ENCODE measurements at places on chromosomes 5 and 9.
A peak's percentile ranks its signal among the peaks of the same experiment; 100 is the strongest.

GRCh38 chr5:43195670-43196265 is 3.7 kb downstream of the NIM1K start:
- DNase-seq, result no peak

DNA sequence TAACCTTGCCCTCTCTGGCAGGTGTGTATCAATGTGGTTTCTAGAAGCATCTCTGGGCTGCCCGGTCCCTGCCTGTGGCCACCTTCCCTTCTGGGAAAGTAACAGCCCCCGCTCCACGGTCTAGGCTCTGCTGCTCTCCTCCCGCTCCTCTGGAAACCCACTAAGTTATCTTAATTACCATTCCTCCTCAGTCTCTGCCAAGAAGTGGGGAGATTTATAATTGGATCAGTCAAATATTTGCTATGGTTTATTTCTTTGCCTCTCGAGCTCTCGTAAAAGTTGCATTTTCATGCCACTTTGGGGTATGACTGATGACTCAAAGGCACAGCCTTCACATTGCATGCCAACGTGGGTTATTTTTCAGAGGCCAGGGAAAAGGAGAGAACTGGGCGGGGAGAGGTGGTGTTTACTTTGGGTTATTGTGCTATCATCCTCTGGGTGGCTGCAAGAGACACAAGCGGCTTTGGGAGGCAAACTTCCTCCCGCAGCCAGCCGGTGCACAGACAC is 205.3 kb upstream of the WWC1 start:
- no peak for DNase-seq

- no peak for DNase-seq
Measured at GRCh38 chr9:133261103-133261752, 13.8 kb downstream of the ABO start.

GRCh38 chr9:77672183-77672582 is 24.1 kb upstream of the GNA14 start:
- DNase-seq, result no peak

- no peak for DNase-seq
Measured at GRCh38 chr9:127333221-127334064, 63.5 kb upstream of the SLC2A8 start.

DNA sequence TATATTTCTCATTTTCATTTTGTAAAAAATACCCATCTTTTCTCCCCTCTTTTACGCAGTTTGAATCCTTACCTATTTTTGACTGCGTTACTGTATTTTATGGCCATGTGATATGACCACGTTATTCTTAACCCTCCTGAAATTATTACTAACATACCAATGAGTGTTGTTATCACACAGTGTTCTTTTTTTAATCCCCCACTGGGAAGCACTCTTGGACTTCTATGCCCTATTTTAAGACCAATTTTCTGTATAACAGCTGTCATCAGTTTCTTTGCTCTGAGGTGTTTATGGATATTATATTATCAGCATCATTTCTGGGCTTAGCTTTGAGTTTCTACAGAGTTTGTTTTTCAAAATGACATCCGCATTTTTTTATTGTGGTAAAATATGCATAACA is 71.1 kb downstream of the CFAP95 start:
- DNase-seq, result no peak

GRCh38 chr9:18721267-18721994 is 247.5 kb downstream of the ADAMTSL1 start:
- DNase-seq, result no peak

- DNase-seq, result no peak
Measured at GRCh38 chr9:35533398-35533797, 43.5 kb downstream of the RUSC2 start.

DNA sequence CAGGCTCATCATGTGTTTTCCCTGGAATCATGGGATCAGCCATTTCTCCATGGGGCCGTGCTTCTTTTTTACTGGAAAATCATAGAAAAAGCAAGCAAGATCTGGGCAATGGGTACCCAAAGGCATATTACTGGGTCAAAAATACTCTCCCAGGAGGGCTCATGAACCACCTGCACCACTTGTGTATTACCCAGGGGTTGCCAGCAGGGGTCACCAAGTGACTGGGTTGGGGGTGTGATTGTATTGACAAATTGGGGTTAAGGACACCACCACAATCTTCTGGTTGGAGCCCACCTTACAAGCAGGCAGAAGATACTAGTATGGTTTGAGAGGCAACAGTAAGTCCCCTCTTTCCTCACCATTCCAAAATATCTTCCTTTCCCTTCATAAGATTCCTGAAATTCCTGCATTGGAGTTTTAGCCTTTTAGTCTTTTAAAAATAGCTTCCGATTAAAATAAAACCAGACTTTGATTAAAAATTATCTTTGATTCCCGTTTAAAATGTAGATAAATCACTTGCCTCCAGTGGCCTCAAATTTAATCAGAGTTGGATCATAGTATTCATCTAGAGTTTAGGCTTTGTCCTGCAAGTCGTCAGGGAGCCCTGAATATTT is 603.3 kb downstream of the KIF4B start:
- peak; percentile 36 for DNase-seq

- DNase-seq, result no peak
Measured at GRCh38 chr9:35232867-35233544, 71.2 kb downstream of the UNC13B start.

- no peak for DNase-seq
Measured at GRCh38 chr9:2764353-2764752, 47.0 kb downstream of the KCNV2 start.

DNA sequence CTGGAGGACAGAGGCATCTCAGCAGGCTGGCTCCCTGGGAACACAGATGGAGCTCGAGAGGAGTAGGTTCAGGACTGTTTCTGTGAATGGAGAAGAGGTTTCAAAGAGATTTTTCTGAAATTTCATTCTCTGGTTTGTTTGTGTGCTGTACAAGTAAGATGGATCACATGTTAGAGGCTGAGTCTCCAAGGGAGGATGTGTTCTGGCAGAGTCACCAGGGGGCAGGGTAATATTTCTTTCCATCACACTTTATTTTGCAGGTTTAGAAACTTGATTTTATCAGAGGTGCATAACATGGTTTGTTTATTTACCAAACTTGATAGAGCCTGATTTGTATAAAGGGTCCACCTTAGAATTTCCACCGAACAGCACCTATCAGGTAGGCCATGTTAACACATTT is 69.2 kb upstream of the ARL15 start:
- DNase-seq, result no peak

DNA sequence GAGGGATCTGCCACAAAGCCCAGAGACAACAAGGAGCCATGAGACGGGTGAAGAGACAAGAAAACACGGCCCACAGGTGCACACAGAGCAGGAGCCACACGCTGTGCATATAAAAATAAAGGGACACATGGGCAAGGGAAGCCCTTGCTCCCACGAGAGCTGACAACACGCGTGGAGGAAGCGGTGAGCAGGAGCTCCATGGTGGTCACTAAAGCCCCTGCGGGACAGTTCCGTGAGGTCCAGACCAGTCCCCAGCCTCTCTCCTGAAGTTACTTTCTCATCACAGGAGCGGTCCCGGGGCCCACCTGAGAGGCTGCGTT is 90.7 kb downstream of the CAMSAP1 start:
- DNase-seq, result no peak

GRCh38 chr5:99795031-99795430 is 740.1 kb upstream of the FAM174A start:
- DNase-seq, result no peak

- no peak for DNase-seq
Measured at GRCh38 chr9:14212697-14213420, 101.1 kb downstream of the NFIB start.

All from right hindlimb (tissue), 1 donor.